ENCODE measurements at places on chromosomes 5 and 9. TPM values are rescaled to one million over a fixed set of nuclear protein-coding genes. Genes with fewer than 3 reads are reported as not detected.

GRCh38 chr5:142491270-142491669 lies 166.4 kb upstream of the SPRY4 start:
- H3K36me3 ChIP-seq, result peaks cover 2% of the 10 kb centered on the region
- no peaks in the 10 kb centered on the region for H3K27me3 ChIP-seq
- no peak overlapping the region for H3K27ac ChIP-seq
- H3K4me3 ChIP-seq, result no peak overlapping the region

DNA sequence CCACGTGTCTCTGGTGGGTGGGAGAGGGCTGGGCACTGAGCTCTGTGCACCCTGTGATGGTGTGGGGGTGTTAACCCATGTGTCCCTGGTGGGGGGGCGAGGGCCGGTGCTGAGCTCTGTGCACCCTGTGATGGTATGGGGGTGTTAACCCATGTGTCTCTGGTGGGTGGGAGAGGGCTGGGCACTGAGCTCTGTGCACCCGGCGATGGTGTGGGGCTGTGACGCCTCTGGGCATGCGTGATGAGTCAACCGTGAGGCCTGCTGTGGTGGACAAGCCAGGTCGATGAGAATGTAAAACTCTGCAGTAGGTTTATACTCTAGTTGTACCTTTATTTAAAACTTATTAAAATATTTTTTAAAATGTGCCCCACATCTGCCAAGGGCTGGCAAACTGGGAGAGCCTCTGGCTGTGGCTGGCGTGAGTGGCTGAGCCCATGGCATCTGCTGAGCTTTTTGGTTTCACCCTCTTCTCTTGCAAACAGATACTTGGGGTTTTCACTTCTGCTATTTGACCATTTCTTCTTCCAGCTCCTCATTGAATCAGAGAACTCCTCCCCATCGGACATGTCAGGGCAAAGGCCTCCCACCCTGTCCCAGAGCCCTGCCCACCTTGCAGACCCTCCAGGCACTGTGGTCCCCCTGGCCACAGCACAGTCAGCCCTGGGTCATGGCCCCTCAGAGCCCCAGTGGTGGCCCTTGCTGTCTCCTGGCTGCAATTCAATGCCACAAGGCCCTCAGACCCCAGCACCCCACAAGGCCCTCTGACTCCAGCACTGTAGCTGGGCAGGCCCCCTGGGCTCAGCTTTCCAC lies 18.5 kb upstream of the EXOC3 start:
- no peak overlapping the region for H3K4me3 ChIP-seq
- H3K36me3 ChIP-seq, result no peaks in the 10 kb centered on the region
- no peak overlapping the region for H3K27ac ChIP-seq
- DNase-seq, result no peak
- H3K27me3 ChIP-seq, result no peaks in the 10 kb centered on the region

GRCh38 chr5:57302643-57303042 lies 128.8 kb downstream of the GPBP1 start:
- peaks cover 21% of the 10 kb centered on the region for H3K4me1 ChIP-seq
- no peak for DNase-seq
- H3K36me3 ChIP-seq, result no peaks in the 10 kb centered on the region
- no peak overlapping the region for H3K4me3 ChIP-seq

DNA sequence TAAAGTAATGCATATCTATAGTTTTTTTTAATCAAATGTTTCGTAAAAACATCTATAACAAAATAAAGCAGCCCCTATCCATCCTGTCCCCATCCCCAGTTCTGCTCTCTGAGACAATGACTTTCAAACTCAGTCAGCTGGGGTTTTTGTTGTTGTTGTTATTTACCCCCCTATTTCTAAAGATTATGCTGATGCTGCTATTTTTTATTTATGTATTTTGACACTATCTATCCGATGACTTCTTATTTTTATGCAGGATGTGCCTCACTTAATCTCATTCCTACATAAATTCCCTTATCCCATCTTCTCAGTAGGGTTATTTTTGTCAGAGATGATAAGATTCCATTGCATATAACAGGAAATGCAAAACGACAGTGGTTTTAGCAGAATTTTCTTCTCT lies 45.3 kb upstream of the ENTREP1 start:
- no peak overlapping the region for H3K27ac ChIP-seq
- H3K36me3 ChIP-seq, result no peaks in the 10 kb centered on the region
- H3K27me3 ChIP-seq, result no peaks in the 10 kb centered on the region
- no peak overlapping the region for H3K4me3 ChIP-seq
- no peaks in the 10 kb centered on the region for H3K4me1 ChIP-seq
- no peak for DNase-seq

GRCh38 chr5:160976181-160976580 lies 124.2 kb upstream of the ATP10B start:
- H3K4me1 ChIP-seq, result no peaks in the 10 kb centered on the region
- no peak overlapping the region for H3K27ac ChIP-seq
- H3K36me3 ChIP-seq, result no peaks in the 10 kb centered on the region

SHOC1 gene
- total RNA-seq, result not detected

ADAMTS12 gene
- not detected for total RNA-seq

GRCh38 chr5:105968981-105969380 lies 1701.8 kb downstream of the EFNA5 start:
- no peaks in the 10 kb centered on the region for H3K4me1 ChIP-seq
- H3K27me3 ChIP-seq, result no peaks in the 10 kb centered on the region
- H3K27ac ChIP-seq, result no peak overlapping the region

DNA sequence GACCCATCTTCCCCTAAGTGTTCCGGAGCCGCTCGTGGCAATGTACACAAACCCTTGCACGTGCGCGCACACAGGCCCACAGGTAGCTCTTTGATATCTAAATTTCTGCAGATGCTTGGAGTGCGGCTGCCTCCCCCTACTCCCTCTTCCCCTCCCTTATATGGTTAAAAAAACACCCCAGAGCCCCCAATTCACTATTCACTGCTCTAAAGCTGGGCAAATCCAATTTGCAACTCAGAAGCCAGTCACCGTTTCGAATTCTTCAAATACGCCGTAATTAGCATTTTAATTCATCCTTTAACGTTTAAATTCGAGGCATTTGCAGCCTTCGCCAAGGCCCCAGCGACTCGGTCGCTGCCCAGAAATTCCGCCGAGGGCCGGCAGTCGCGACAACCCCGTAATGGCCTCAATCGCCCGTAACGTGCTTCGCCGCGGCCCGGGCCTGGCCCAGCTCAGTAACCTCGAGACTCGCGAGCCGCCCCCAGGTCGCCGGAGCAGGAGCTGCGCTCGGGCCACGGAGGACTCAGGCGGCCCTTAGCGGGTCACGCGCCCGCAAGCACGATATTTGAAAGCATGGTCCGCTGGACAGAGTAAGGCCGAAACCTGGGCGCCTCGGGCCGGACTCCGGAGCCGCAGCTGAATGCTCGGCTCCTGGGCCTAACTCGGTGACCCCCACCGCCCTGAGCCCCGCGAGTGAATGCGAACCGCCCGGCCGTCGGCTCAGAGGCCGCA lies 1.3 kb downstream of the IRX2 start:
- H3K27ac ChIP-seq, result no peak overlapping the region
- H3K4me3 ChIP-seq, result no peak overlapping the region
- no peaks in the 10 kb centered on the region for H3K4me1 ChIP-seq
- DNase-seq, result no peak

- H3K36me3 ChIP-seq, result peaks cover 49% of the 10 kb centered on the region
- DNase-seq, result peak; percentile 28
- H3K4me1 ChIP-seq, result peaks cover 47% of the 10 kb centered on the region
- H3K27me3 ChIP-seq, result no peaks in the 10 kb centered on the region
- H3K4me3 ChIP-seq, result no peak overlapping the region
- no peak overlapping the region for H3K27ac ChIP-seq
Measured at GRCh38 chr9:121326901-121327613, 43.0 kb downstream of the STOM start.

GRCh38 chr5:77852068-77852513 lies 76.0 kb upstream of the TBCA start:
- DNase-seq, result no peak
- 0 out of 2 replicates have a peak, but pooled peaks cover 2% of the 10 kb centered on the region for H3K27me3 ChIP-seq
- H3K4me3 ChIP-seq, result peak overlapping the region; percentile 63
- no peaks in the 10 kb centered on the region for H3K36me3 ChIP-seq
- no peak overlapping the region for H3K27ac ChIP-seq

DNA sequence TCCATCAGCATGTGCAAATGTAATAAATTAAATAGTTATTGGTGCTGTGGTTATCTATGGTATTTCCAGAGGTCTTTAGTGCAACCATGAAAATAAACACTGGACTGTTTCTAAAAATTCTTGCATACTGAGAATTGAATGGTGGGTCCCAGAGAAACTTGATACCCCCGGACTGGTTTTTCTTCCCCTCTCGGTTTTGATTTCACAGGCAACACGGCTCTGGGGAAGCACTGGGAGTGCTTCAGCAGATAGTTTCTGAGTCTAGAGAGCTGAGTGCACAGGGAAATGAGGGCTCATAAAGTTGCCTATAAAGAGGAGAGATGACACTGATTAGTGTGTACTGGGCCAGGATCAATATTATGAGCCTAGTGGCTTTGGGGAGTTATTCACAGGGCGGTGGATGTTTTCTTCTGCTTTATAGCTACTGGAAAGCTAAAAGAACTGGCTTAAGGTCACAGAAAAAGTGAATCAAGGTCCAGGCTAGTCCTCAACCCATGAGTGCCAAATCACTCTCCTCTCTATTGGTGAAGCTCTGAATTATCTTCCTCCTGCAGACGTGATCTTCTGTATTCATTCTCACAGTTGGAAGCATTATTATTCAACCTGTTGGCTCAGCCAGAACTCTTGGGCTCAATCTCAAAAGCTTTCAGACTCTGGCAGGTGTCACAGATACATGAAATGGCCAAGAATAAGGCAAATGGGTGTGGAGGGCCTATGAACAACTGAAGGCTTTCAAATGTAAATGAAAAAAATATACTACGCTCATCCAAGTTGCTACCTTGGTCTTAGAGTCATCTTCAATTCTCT lies 170.2 kb upstream of the HMHB1 start:
- H3K4me1 ChIP-seq, result peaks cover 21% of the 10 kb centered on the region
- peaks cover 7% of the 10 kb centered on the region for H3K27me3 ChIP-seq
- no peak for DNase-seq
- no peak overlapping the region for H3K4me3 ChIP-seq
- H3K27ac ChIP-seq, result no peak overlapping the region

SLC34A1 gene
- total RNA-seq, result not detected

DNA sequence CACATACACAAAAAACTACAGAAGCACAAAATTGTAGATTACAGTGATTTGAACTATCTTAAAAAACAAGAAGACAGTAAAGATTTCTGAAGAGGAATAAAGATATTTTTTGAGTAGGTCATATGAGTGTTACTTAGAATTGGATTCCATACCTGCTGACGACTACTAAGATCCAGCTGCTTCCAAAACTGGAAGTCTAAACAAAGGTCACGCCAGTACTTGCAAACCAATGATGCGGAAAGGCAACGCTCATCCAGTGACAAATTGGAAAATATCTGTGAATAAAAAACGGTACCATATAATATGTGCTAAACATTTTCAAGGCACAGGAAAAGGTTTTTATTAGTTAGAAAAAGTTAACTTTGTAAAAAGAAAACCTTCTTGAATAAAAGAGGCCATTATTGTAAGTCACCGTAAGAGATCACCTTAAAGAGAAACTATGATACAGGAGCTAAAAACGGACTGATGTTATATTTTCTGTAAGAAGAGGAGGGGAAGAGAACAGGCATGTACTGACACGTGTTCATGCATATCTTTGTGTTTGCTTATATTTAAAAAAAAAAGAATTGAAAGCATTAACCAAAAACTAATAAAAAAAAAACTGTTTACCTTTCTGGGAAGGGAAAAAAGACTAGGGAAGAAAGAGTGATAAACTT lies 14.1 kb downstream of the FBXL17 start:
- H3K36me3 ChIP-seq, result no peaks in the 10 kb centered on the region
- H3K27ac ChIP-seq, result no peak overlapping the region
- no peak overlapping the region for H3K4me3 ChIP-seq
- DNase-seq, result no peak
- H3K27me3 ChIP-seq, result no peaks in the 10 kb centered on the region
- H3K4me1 ChIP-seq, result no peaks in the 10 kb centered on the region

C9orf50 gene
- not detected for total RNA-seq

GRCh38 chr9:72794946-72795345 lies 157.9 kb downstream of the ALDH1A1 start:
- H3K27me3 ChIP-seq, result no peaks in the 10 kb centered on the region
- no peaks in the 10 kb centered on the region for H3K36me3 ChIP-seq
- no peaks in the 10 kb centered on the region for H3K4me1 ChIP-seq
- H3K27ac ChIP-seq, result no peak overlapping the region
- no peak for DNase-seq

- H3K27ac ChIP-seq, result no peak overlapping the region
- H3K4me1 ChIP-seq, result no peaks in the 10 kb centered on the region
- no peaks in the 10 kb centered on the region for H3K36me3 ChIP-seq
- H3K4me3 ChIP-seq, result no peak overlapping the region
- DNase-seq, result no peak
- H3K27me3 ChIP-seq, result no peaks in the 10 kb centered on the region
Measured at GRCh38 chr5:147551677-147552076, 41.8 kb upstream of the DPYSL3 start.

IGIP gene
- total RNA-seq, result 2.4 TPM

GRCh38 chr5:39532511-39532910 lies 107.7 kb upstream of the DAB2 start:
- no peak overlapping the region for H3K4me3 ChIP-seq
- no peaks in the 10 kb centered on the region for H3K36me3 ChIP-seq
- H3K4me1 ChIP-seq, result peaks cover 4% of the 10 kb centered on the region
- no peak for DNase-seq
- no peaks in the 10 kb centered on the region for H3K27me3 ChIP-seq
- no peak overlapping the region for H3K27ac ChIP-seq

DNA sequence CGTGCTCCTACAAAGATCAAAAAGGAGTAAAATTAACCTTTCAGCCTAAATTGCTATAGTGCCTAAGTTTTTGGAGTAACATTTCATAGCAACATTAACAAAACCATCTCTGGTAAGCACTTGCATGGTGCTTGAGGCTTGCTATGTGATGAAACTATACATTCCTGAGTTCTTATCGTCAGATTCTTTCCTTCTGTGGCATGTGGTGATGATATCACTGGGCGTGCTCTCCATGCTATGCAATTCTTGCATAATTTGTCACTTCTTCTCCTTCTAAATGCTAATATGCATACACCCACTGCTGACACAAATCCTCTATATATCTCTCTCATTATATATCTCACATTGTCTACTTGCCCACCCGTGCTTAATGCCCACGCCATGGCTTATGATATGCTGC lies 2019.9 kb downstream of the MAT2B start:
- no peak overlapping the region for H3K4me3 ChIP-seq
- no peak for DNase-seq
- no peaks in the 10 kb centered on the region for H3K4me1 ChIP-seq
- H3K27ac ChIP-seq, result no peak overlapping the region

NDUFA8 gene
- total RNA-seq, result 112 TPM

GRCh38 chr5:130290219-130290618 lies 386.0 kb downstream of the CHSY3 start:
- no peaks in the 10 kb centered on the region for H3K27me3 ChIP-seq
- H3K27ac ChIP-seq, result no peak overlapping the region
- H3K4me3 ChIP-seq, result no peak overlapping the region
- peaks cover 5% of the 10 kb centered on the region for H3K4me1 ChIP-seq
